LHCN-M2 (cell line): ENCODE measurements at places on chromosomes 4 and X.

- DNase-seq: peak; percentile 81
These were observed 66.6 kb downstream of the METTL14 start for GRCh38 chr4:118751629-118752323.

DNA sequence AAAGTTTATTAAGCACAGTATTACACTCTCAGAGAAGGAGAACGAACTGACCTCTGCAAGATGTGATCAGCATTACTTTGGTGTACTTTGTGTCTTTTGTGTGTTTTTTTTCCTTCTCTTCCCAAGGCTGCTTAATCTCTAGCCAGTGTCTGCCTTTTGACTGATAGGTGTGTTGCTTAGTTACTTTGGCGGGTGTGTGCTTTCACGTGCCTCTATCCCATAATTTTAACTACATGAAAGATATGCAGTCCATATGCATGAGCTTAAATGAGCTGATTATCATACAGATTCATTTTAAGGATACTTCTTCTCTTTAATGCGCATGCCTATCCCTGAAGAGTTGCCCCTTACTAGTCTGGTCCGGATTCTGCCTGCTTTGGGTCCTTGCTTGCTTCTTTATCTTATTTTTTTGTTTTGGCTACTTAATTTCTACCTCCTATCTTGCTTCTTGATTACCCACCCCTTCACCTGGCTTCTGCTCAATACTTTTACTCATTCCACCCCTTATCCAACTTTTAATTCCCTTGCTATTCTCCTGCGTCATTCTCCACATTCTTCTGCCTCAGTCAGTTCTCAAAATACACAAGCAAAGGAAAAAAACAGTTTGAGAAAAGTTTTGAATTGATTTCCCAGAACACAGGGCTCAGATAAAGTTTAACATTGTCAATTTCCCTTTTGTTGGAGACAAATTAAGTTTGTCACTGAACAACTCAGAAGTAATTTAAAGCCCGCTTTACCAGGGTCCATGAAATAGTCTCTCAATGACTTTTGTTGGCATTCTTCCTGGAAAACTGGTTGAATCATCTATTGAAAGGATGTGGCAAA, 182.0 kb downstream of the TENT5D start:
- DNase-seq: peak; percentile 11

GRCh38 chrX:9785944-9786797, at the start of gene SHROOM2:
Gene SHROOM2 (plus strand): TSS chrX:9786429. CDS start chrX:9786546, 117 bp downstream.
- no peak for DNase-seq

- DNase-seq: peak; percentile 80
These were observed at the start of gene PIM2 for GRCh38 chrX:48918643-48919340. Gene PIM2 (minus strand): TSS chrX:48919024. CDS start chrX:48918834, 190 bp downstream.

DNA sequence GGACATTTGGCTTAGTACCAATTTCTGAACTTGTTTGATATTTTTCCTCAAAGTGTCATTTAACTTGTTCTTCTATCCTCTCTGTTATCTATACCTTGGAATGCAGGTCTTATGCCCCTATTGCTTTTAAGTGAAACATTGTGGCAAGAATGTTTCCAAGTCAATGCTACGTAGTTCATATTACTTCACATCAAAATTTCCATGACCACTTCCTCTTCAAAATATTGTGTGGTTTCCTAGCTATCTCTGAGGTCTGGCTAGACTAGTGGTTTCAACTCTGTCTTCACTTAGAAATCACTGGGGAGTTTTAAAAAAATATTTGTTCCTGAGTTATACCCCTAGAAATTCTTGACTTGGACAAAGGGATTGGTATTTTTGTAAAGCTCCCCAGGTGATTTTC, 20.2 kb upstream of the RASGEF1B start:
- no peak for DNase-seq

- peak; percentile 61 for DNase-seq
These were observed 738.3 kb upstream of the FRG1 start for GRCh38 chr4:189202182-189202868.

DNA sequence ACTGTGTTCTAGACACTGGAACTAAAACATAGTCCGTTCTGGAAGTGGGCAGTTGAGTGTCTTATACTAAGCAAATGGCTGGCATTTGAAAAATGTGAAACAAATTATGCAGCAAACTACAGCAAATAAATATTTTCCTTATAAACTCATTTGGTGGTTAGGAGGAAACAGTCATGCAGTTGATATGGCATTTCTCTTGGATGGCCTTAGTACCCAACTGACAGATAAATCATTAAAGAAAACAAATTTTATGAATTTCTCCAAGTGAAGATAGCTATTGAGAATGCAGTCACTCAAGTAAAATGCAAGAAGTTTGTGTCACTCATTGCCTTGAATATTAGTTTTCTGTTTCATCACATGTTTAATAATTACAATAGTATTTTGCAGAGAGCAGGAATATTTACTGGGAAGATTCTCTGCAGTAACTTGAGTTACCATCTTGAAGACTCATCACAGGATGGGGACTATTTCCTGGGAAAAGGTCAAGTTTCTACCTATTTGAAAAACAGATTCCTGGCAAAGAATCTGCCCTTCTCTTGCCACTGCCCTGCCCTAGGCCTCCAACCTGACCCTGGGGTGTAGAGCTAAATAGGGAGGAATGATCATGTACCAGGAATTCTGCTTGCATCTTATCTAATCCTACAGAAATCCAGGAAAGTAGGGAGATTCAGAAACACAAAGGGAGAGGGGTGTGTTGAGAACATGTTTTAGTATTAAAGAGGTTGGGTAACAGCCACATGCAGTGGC, 105.9 kb downstream of the SH3RF1 start:
- peak; percentile 73 for DNase-seq
